ENCODE measurements at places on chromosomes 2 and 18. TPM values are rescaled to one million over a fixed set of nuclear protein-coding genes. Genes with fewer than 3 reads are reported as not detected.

DNA sequence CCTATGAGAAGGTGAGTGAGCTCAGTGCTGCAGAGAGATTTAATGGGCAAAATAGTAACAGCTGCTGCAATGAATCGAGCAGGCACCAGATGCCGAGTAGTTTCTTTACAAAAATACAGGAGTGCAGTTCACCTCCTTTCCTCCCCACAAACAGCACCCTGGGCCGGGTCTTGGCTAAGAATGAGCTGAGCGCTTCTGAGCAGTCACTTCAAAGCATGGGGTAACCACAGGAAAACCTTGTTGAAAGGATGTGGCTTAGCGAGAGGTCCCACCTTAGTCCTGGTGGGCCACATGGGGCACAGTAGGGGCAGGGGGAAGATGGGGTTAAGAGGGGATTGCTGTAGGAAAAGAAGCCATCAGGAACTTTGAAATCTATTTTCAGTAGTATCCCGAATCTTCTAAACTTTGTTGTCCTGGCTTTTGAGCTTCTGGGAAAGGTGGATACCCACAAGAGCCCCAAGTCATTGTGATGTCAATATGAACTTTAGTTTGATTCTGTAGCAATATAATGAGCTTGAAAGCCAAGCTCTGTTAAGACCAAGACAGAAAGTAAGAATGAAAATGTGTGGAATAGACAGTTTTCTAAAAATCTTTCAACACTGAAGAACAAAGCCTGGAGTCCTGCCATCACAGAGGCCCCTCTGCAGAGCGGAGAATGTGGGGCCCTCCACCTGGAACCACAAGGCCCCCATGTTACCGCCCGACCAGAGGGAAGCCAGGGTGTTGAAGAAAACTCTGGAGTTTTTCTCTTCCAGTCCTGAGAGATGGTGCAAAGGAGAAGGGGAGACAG lies 101.0 kb upstream of the ZNF236 start:
- no peaks in the 10 kb centered on the region for H3K36me3 ChIP-seq
- H3K27me3 ChIP-seq, result no peaks in the 10 kb centered on the region
- no peak overlapping the region for H3K27ac ChIP-seq
- no peak for DNase-seq
- no peak overlapping the region for H3K4me3 ChIP-seq
- no peaks in the 10 kb centered on the region for H3K4me1 ChIP-seq

DNA sequence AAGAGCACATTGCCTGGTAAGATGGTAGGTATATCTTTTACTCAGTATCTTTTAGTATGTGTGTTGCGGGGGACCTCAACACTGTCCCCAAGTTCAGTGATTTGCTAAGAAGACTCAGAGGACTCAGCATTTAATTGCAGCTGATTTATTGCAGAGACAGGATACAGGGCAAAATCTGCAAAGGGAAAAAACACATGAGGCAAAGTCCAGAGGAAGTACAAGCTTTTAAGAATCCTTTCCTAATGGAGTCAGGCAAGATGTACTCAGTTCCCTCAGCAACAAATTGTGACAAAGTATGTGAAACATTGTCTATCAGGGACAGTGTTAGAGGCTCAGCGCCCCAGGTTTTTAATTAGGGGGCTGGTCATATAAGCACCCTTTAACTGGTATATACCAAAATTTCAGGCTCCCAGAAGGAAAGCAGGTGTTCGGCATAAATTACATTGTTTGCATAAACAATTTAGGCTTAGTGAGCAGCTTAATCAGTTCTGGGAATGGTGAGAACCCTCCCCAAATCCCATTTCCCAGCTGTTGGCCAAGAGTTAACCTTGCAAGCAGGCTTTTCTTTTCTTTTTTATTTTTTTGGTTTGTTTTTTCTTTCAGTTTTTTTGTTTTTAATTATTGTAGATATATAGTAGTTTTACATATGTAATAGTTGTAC lies 41.7 kb downstream of the RAB3GAP1 start:
- no peaks in the 10 kb centered on the region for H3K4me1 ChIP-seq
- no peak overlapping the region for H3K4me3 ChIP-seq
- H3K36me3 ChIP-seq, result no peaks in the 10 kb centered on the region
- DNase-seq, result no peak
- H3K27ac ChIP-seq, result no peak overlapping the region
- H3K27me3 ChIP-seq, result no peaks in the 10 kb centered on the region

DNA sequence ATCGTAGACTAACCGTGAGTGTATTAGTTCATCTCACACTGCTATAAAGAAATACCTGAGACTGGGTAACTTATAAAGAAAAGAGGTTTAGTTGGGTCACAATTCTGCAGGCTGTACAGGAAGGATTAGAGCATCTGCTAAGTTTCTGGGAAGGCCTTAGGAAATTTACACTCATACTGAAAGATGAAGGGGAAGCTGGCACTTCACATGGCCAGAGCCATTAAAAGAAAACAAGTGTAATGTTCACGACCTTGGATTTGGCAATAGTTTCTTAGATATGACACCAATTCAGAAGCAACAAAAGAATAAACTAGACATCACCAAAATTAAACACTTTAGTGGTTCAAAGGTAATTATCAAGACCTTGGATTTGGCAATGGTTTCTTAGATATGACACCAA lies 23.8 kb downstream of the ABCB11 start:
- H3K27ac ChIP-seq, result no peak overlapping the region
- no peaks in the 10 kb centered on the region for H3K27me3 ChIP-seq
- no peak overlapping the region for H3K4me3 ChIP-seq

DNA sequence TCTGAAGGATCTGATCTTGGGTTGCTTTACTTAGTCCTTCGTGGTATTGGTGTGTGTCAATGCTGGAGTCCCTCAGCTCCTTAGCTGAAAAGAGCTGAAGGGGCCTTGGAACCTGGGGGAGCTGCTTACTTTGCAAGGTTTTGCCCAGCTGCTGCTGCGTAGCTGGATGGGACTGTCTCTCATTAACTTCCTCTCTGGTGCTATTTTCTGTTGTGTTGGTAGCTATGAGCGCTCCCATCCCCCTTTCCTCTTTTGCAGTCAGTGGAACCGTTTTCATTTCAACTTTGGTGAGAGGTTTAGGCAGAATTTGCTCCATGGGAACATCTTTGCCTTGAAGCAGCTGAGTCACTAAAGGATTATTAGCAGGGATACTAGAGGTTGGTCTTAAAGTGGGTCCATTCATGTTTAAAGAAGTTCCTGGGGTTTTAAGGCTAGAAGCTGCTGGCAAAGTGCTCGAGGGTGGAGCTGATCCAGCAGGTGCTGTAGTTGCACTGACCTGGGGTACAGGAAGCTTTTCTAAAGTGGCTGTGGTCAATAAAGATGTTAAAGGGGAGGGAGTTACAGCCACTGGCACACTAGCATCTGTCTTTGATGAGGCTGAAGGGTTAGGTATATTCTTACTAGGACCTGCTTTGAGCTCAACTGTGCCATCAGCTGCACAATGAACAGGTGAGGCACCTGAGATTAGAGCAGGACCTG lies 69.9 kb upstream of the DTNB start:
- 0 out of 2 replicates have a peak overlapping the region, but pooled peaks have one; percentile 13 for H3K27ac ChIP-seq
- H3K4me3 ChIP-seq, result no peak overlapping the region
- H3K36me3 ChIP-seq, result peaks cover 7% of the 10 kb centered on the region
- no peaks in the 10 kb centered on the region for H3K27me3 ChIP-seq
- H3K4me1 ChIP-seq, result peaks cover 13% of the 10 kb centered on the region

GRCh38 chr2:54586062-54586461 lies 129.9 kb downstream of the SPTBN1 start:
- H3K27me3 ChIP-seq, result no peaks in the 10 kb centered on the region
- peaks cover 64% of the 10 kb centered on the region for H3K4me1 ChIP-seq
- H3K36me3 ChIP-seq, result no peaks in the 10 kb centered on the region
- no peak overlapping the region for H3K27ac ChIP-seq
- DNase-seq, result no peak

DNA sequence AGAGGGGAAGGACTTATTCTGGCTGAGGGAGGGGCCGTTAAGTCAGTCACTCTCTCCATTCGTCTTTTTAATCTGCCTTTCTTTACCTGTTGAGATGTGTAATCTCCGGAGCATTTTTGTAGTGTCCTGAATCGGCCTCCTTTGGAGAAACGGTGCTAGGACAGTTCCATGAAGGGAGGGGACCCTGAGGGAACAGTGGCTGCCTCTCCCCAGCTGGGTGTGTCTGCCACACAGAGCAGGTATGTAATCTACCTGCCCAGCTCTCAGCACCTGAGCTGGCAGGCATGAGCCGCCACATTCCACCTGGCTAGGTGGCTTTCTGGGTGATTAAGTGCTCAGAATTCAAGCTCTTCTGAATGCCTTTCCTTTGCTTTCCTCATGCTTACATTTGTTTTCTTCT lies 131.2 kb downstream of the WDSUB1 start:
- H3K4me1 ChIP-seq, result 0 out of 2 replicates have a peak, but pooled peaks cover 3% of the 10 kb centered on the region
- no peak overlapping the region for H3K27ac ChIP-seq
- DNase-seq, result peak; percentile 60
- H3K4me3 ChIP-seq, result no peak overlapping the region

The GRB14 gene
- total RNA-seq, result 16.0 TPM

The C1GALT1C1L gene
- total RNA-seq, result not detected

The HOXD1 gene
- total RNA-seq, result 0.39 TPM

Data from GM23338 (cell line).